Activated naive CD8-positive, alpha-beta T cell treated with anti-CD3 and anti-CD28 coated beads, Interleukin-2, amount 10 ng/mL, durations not matched to agents 7 days and 5 days (primary cell): ENCODE measurements at places on chromosomes 4 and X. TPM values are rescaled to one million over a fixed set of nuclear protein-coding genes. Genes with fewer than 3 reads are reported as not detected.
A peak's percentile ranks its signal among the peaks of the same experiment; 100 is the strongest.

GRCh38 chr4:153655928-153656327 lies 28.2 kb upstream of the TLR2 start:
- no peak overlapping the region for H3K4me3 ChIP-seq
- no peaks in the 10 kb centered on the region for H3K36me3 ChIP-seq
- peaks cover 2% of the 10 kb centered on the region for H3K27me3 ChIP-seq
- H3K27ac ChIP-seq: no peak overlapping the region
- DNase-seq: no peak

DNA sequence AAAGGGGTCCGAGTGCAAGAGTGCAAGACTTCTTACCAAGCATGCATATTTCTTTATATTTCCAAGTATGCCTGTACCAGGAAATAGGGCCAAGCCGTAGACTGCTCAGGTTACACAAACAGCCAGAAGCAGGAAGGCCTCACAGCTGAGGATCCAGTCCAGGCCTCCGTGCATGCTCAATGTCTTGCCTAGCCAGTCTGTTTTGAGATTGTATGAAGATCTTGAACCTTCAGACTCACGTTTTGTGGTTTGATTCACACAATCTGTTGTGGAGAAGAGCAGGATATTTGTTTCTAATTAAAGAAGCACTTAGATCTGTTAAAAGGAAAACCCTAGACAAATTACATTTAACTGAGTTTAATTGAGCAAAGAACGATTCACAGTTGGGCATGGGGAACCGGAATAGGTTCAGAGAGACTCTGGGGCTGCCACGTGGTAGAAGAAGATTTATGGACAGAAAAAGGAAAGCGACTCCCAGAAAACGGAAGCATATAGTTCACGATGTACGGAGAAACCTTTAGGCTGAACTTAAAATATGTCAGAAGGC lies 1.2 kb downstream of the MGST2 start:
- H3K4me3 ChIP-seq: peak overlapping the region; percentile 98
- peaks cover 24% of the 10 kb centered on the region for H3K4me1 ChIP-seq
- H3K27ac ChIP-seq: peak overlapping the region; percentile 95
- peaks cover 5% of the 10 kb centered on the region for H3K27me3 ChIP-seq

Gene SHISA3
- total RNA-seq: 0.85 TPM

Gene DCLK2
- not detected for total RNA-seq

Gene DRD5
- total RNA-seq: not detected

Gene ZFYVE28
- 17.7 TPM for total RNA-seq
